ENCODE measurements at places on chromosomes 16 and 17. TPM values are rescaled to one million over a fixed set of nuclear protein-coding genes. Genes with fewer than 3 reads are reported as not detected.

The BAIAP3 gene
- 0.33 TPM for total RNA-seq

The TMEM208 gene
- 37.6 TPM for total RNA-seq

The C1QL1 gene
- total RNA-seq: 0.37 TPM

The CDRT15L2 gene
- not detected for total RNA-seq

The DECR2 gene
- total RNA-seq: 15.9 TPM

The CALB2 gene
- total RNA-seq: 0.50 TPM

The C16orf96 gene
- total RNA-seq: not detected

The GLP2R gene
- total RNA-seq: under 0.01 TPM

The AGRP gene
- not detected for total RNA-seq

The EME1 gene
- total RNA-seq: 3.9 TPM

The TSPOAP1 gene
- total RNA-seq: 4.0 TPM

The ADAD2 gene
- not detected for total RNA-seq

The CCDC200 gene
- total RNA-seq: not detected

The ADAM11 gene
- 0.77 TPM for total RNA-seq

The SLC13A5 gene
- not detected for total RNA-seq

The KRT27 gene
- total RNA-seq: not detected

The CLEC18A gene
- total RNA-seq: 0.22 TPM

The PHF12 gene
- 12.8 TPM for total RNA-seq

The ITGA2B gene
- total RNA-seq: 1.7 TPM

The ZACN gene
- total RNA-seq: 0.12 TPM

The TBC1D3H gene
- total RNA-seq: not detected

The NTN3 gene
- total RNA-seq: 2.4 TPM

The USP7 gene
- total RNA-seq: 53.6 TPM

The PRCD gene
- 2.4 TPM for total RNA-seq

The MMP28 gene
- 0.33 TPM for total RNA-seq

The ZC3H18 gene
- total RNA-seq: 16.8 TPM

The TNRC6C gene
- total RNA-seq: 6.1 TPM

The CACNG4 gene
- total RNA-seq: not detected

The ATP2A1 gene
- total RNA-seq: 0.22 TPM

The HBZ gene
- total RNA-seq: not detected

The CNTROB gene
- 27.2 TPM for total RNA-seq

The TBC1D28 gene
- not detected for total RNA-seq

The OR2C1 gene
- 0.25 TPM for total RNA-seq

The SLC5A11 gene
- total RNA-seq: not detected

The NPIPA5 gene
- total RNA-seq: 2.2 TPM

The FGF11 gene
- total RNA-seq: 1.7 TPM

The KIF19 gene
- not detected for total RNA-seq

The SMARCD2 gene
- 108 TPM for total RNA-seq

The TNP2 gene
- not detected for total RNA-seq

The CCL8 gene
- not detected for total RNA-seq

The MKS1 gene
- 18.4 TPM for total RNA-seq

The TBX2 gene
- total RNA-seq: 21.0 TPM

All from uterine smooth muscle cell (primary cell).